ELF-1 (cell line): ENCODE measurements at places on chromosomes 7 and 10.

GRCh38 chr7:1137517-1138167 lies 22.4 kb downstream of the ZFAND2A start:
- DNase-seq: no peak

DNA sequence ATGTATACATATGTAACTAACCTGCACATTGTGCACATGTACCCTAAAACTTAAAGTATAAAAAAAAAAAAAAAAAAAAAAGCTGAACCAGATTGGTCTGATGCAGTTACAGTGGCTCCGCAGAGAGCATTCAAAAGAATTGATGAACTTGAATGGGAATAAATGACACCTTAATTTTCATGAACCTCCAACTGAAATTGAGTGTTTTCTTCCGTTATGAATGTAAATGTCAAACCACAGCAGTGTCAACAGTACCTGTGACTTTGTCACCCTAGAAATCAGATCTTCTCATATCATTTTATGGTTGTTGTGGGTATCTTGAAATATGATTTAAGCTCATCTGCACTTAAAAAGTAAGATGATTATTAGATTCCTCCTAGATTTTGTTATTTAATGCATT lies 32.7 kb upstream of the SRGN start:
- DNase-seq: no peak

- no peak for DNase-seq
These were observed 234.2 kb downstream of the USP6NL start for GRCh38 chr10:11377267-11377666.

DNA sequence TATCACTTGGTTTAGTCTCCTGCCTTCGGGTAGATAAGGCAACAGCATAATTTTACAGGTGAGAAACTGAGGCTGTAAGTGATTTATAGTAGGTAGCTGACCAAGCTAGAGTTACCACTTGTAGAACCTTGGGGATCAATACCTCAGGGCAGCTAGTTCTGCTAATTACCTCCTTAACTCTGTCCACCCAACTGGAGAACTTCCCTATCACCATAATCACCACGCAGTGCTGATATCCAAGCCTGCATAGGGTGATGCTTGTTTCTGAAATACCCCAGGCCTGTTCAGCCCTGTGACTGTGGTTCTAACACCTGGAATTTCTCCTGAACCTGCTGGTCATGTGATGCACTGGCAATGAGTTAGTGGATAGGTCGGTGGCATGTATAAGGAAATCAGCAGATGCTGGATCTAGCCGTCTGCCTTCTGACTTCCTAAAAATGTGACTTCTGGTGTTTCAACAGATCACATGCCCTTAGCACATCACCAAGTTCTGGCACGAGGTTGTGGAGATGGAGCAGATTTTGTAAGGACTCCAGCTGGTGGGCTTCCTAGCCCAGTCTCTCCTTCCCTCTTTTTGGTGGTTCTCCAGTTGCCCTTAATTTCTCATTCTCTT lies 15.3 kb downstream of the PLAU start:
- no peak for DNase-seq
